Inflammatory macrophage (primary cell): ENCODE measurements at places on chromosomes 11 and 22.

- no peak for DNase-seq
These were observed 34.5 kb upstream of the DEUP1 start for GRCh38 chr11:93295921-93296575.

- DNase-seq = no peak
These were observed 17.2 kb downstream of the ARHGEF17 start for GRCh38 chr11:73325036-73325981.

GRCh38 chr22:26619510-26619909, 1.7 kb upstream of the CRYBB1 start:
- DNase-seq = no peak

- DNase-seq = no peak
These were observed 8.2 kb downstream of the CAVIN3 start for GRCh38 chr11:6312106-6312505.

GRCh38 chr11:12827929-12828812, 153.9 kb downstream of the TEAD1 start:
- no peak for DNase-seq

- no peak for DNase-seq
These were observed 340.1 kb downstream of the NTM start for GRCh38 chr11:131710511-131710910.

GRCh38 chr22:31776231-31776630, 22.4 kb downstream of the DEPDC5 start:
- no peak for DNase-seq

- no peak for DNase-seq
These were observed 34.9 kb upstream of the EIF3D start for GRCh38 chr22:36563898-36564297.

DNA sequence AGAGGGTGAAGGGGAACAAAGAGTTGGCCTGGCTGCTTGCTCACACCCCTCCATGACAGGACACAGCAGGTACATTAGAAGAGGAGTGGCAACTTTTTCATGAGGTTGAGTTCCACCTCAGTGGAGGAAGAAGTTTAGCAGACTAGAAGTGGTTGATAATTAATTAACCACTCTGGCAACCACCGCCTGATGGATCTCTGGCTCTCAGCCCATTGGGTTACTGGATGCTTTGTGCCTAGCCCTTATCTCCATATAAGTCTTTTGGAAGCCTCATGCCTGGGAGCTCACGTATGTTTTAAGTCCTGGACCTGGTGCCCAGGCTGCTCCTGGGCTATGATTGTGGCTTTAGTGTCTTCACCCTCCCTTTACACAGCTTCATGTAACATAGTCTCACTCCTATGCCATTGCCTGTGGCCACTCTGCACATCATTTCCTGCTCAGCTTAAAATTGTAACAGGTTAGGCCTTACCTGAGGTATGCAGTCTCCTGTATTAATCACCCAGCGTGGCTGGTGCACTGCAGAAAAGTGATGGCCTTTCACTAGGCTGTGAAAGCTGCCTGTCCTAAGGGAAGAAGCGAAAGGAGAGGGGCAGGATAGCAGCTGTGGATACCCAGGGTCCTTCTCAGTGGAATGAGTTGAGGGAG, 72.7 kb upstream of the CRTAM start:
- no peak for DNase-seq

- no peak for DNase-seq
These were observed 51.7 kb upstream of the PAK1 start for GRCh38 chr11:77525455-77526091.

- peak; percentile 35 for DNase-seq
These were observed 369 bp downstream of the DGCR8 start for GRCh38 chr22:20080445-20080775.

GRCh38 chr22:19884161-19884953, 29.7 kb upstream of the GNB1L start:
- DNase-seq = no peak

DNA sequence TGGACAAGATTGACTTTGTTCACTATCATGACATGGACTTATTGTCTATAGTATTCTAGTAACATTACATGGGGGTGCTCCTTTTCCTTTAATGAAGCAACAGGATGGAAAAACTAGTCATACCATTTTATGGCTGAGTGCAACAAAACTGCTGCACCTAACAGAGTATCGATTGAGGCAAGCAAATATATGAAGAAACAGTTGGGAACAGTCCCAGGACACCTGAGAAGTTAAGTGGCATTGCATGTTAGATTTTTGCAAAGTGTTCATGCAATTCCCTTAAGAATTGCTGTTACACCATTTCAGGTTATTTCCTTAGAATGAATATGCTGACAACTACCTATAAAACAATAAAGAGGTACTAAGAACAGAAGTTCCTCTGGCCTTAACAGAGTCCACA, 541.5 kb upstream of the ANO3 start:
- no peak for DNase-seq

DNA sequence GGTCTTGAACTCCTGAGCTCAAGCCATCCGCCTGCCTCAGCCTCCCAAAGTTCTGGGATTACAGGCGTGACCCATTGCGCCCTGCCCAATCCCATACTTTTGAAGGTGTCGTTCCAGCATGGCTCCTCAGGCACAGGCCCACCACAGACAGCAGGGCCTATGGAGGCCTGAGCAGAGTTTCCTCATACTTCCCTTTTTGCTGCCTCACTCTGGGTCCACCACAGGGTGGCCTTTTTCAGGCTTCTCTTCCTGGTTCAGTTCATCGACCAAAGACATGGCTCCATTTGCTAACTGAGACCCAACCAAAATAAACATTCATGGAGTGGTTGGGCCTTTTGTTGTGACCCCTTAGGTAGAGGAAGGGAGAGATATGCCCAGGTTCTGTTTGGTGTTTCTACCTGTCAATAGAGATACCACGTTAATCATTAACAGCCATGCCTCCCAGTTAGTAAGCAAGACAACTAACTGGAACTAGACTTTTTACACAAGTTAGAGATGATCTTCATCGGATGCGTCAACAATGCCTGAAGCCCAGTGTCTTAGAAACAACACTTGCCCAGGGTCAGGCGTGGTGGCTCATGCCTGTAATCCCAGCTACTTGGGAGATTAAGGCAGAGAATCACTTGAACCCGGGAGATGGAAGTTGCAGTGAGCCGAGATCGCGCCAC, 35.1 kb downstream of the TRIOBP start:
- DNase-seq = peak; percentile 74

DNA sequence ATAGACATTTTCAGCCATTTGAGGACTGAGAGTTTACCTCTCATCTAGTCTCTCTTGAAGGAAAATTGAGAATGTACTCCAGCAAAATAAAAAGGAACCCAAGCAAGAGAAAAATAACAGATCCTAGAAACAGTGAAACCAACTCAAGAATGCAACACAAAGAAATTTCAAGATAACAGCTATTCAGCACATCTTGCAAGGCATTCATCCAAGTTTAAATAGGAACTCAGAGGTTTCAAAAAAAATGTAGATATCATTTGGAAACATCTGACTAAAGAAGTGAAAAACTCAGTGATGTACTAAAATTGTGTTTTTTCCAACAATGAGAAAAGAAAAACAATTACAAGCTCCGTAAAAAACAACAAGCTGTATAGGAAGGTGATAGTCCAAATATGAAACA, 76.4 kb downstream of the TMEM135 start:
- no peak for DNase-seq

DNA sequence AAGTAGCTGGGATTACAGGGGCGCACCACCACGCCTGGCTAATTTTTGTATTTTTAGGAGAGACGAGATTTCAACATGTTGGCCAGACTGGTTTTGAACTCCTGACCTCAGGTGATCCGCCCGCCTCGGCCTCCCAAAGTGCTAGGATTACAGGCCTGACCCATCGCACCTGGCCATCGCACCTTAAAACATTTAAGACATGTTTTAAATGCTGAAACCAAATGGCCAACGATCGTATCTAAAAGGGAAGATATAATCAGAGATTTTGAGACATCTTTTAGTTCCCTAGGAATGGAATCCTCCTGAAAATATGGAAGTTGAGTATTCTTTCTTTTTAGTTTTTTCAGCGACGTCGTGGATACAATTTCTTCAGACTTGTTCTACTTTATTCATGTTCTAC, 21.8 kb upstream of the APOBEC3A start:
- DNase-seq = no peak

DNA sequence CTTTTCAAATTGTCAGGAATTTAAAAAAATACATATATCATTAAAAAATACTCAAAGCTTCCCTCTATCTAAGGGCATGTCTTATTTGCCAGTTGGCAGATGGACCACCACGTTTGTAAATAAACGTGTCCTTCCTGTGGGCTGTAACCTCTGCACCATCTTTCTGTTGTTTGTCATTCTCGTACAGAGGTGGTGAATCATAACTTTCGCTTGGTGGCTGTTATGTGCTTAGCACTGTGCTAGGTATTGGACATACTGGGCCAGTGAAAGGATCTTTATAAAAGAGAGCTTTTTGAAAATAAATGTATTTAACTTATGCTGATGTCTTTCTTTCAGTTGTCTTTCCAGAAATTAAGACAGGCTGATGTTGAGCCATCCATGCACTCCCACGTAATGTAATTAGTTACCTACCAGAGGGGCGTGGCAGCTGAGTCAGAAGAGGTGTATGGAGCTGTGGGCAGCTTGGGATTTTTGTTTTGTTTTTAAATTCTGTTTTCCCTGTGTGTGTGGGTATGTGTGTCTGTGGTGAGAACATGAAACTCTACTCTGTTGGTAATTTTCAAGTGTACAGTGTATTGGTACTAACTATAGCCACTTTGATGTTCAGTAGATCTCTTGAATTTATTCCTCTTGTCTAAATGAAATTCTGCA, 62.7 kb downstream of the TECTA start:
- DNase-seq = no peak

DNA sequence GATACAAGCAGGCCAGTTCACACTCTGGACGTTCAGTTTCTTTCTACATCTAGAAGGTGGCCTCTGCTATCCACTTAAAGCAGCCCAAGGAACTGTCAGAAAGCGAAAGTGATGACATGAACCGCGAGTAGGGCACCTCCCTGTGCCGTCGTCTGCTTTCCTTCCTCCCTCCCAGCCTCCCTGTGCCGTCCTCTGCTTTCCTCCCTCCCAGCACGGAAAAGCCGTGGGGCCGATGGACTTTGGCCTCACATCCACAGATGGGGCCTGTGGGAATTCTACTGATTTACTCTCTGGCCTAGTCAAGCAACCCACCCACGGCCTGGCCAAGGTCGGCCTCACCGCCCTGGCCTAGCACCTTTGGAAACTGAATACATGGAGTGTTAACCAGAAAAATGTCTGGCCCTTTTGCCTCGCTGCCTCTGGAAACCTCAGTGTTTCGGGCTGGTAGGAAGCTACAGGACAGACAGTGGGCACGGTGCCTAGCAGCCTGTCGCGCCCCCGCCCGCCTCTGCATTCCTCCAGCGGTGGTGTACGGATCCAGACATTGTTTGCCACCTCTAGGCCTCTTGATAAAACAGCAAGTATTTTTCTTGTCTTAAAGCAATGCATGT, 14.2 kb downstream of the PEX26 start:
- DNase-seq = no peak

DNA sequence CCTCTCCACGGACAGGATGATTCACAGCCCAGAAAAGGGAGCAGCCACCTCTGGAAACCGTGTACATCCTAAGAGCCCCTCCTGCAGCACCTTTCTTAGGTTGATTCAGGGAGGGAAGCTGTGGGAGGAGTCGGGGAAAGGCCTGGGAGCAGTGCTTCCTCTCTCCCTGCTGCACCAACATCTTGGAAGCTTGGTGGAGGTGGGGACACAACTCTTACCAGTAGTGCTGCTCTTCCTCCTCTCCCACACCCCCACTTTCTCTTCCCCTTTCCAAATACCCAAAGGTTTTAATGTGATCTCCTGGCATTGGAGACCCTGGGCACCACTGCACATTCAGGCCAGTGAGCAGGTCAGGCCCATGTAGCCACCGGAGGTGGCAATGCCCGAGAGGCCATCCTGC, 46.4 kb upstream of the HORMAD2 start:
- DNase-seq = peak; percentile 70

- DNase-seq = no peak
These were observed 42.7 kb downstream of the PARVA start for GRCh38 chr11:12420040-12420439.

DNA sequence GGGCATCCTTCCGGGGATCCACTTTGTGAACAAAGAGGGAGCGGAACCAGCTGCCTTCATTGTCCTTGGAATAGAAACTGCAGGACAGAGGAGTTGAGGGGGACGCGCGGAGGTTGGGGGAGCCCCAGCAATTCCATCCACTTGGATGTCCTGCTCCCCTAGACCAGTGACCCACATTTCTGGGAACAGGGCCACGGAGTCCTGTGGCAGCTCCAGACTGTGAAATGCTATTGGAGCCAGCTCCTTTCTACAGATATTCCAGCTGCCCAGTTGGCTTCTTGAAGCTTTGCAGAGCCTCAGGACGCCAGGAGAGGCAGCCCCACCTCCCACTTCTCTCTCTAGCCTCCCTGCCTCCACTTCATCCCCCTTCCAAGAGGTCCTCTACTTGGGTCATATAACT, 10.5 kb downstream of the NIPSNAP1 start:
- no peak for DNase-seq

DNA sequence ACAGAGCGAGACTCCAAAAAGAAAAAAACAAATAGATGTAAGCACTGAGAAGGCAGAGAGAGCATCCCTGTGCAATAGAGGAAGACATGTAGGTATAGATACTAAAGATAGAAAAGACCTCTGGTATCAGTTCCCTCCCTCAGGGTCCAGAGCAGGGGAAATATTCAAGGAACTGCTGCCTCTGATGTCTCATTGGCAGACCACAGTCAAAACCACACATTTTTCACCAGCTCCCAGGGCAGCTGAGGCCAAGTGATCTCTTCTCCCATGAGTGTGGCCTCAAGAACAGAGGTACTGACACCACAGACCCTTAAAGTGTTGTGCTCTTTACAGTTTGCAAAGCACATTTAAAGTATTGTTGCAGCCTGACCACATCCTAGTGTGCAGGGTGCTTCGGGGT, 288.5 kb downstream of the NTM start:
- DNase-seq = no peak

- DNase-seq = peak; percentile 89
These were observed at the start of gene HDAC10 for GRCh38 chr22:50250555-50251476. HDAC10 (minus strand) TSS chr22:50251265; CDS start chr22:50251032, 233 bp downstream.

DNA sequence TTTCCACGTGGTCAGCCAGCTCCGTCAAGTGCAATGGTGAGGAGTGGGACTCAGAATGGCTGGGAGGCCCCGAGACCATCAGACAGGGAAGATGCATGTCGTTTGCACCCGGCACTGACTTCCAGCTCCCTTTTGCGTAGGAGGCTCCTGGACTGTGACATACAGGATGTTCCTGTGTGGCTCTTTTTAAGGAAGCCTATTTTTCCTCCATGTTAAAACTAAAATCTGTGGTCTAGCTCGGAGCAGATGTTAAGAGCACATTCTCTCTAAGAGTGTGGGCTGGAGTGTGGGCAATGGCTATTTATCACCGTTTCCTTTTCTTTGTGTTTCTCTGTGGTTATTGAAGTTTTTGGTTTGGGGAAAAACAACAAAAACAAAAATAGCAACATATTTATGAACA, 40.9 kb upstream of the AMPD3 start:
- peak; percentile 70 for DNase-seq

- no peak for DNase-seq
These were observed 1106.3 kb downstream of the BRD1 start for GRCh38 chr22:48721395-48721669.

- DNase-seq = no peak
These were observed 10.0 kb downstream of the SLC29A2 start for GRCh38 chr11:66361502-66361941.
